Panc1 (cell line): ENCODE measurements at places on chromosomes 1 and 21.

GRCh38 chr1:46410156-46411009 lies 16.3 kb downstream of the FAAH start:
- no peaks in the 10 kb centered on the region; the same call in 1 of the 2 replicates for H3K4me1 ChIP-seq
- no peak overlapping the region for H3K27ac ChIP-seq
- no peak for DNase-seq

GRCh38 chr1:99069146-99069545 lies 64.5 kb upstream of the PLPPR5 start:
- no peaks in the 10 kb centered on the region for H3K36me3 ChIP-seq
- no peak for DNase-seq
- H3K4me1 ChIP-seq, result no peaks in the 10 kb centered on the region

GRCh38 chr1:8903908-8904650 lies 25.6 kb upstream of the ENO1 start:
- H3K4me1 ChIP-seq, result peaks cover 45% of the 10 kb centered on the region
- peak overlapping the region; percentile 93 for H3K27ac ChIP-seq
- H3K36me3 ChIP-seq, result no peaks in the 10 kb centered on the region

- no peak for DNase-seq
- no peak overlapping the region for H3K27ac ChIP-seq
- no peak overlapping the region for H3K4me3 ChIP-seq
- no peaks in the 10 kb centered on the region for H3K4me1 ChIP-seq
- no peaks in the 10 kb centered on the region for H3K36me3 ChIP-seq
These were observed 176.2 kb downstream of the KIF26B start for GRCh38 chr1:245330951-245331350.

DNA sequence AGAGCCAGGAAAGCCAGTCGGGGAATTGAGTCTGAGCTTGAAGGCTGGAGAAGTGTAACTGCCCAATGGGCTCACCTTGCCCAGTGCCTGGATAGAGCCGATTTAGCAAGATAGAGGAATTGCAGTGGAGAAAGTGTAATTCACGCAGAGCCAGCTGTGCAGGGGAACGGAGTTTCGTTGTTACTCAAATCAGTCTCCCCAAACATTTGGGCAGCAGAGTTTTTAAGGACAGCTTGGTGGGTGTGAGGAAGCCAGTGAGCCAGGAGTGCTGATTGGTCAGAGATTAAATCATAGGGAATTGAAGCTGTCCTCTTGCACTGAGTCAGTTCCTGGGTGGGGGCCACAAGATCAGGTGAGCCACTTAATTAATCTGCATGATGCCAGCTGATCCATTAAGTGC lies 28.4 kb upstream of the NLRP3 start:
- H3K27ac ChIP-seq, result no peak overlapping the region
- no peak for DNase-seq
- no peak overlapping the region for H3K4me3 ChIP-seq
- no peaks in the 10 kb centered on the region for H3K36me3 ChIP-seq

DNA sequence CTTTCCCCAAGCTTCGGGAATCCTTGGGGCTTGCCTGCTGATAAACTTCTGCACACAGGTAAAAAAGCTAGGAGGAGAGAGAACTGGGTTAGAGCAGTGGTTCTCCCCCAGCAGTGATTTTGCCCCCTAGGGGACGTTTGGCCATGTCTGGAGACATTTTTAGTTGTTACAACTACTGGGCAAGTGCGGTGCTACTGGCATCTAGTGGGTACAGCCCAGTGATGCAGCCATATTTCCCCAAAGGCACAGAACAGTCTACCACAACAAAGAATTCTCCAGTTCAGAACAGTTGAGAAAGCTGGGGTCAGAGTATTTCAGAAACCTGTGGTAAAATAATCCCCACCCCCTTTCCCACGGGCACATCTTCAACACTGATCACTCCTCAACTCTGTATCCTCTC lies 41.3 kb downstream of the LRRC71 start:
- H3K27me3 ChIP-seq, result no peaks in the 10 kb centered on the region
- H3K4me1 ChIP-seq, result no peaks in the 10 kb centered on the region
- peaks cover 18% of the 10 kb centered on the region for H3K36me3 ChIP-seq
- no peak overlapping the region for H3K27ac ChIP-seq

DNA sequence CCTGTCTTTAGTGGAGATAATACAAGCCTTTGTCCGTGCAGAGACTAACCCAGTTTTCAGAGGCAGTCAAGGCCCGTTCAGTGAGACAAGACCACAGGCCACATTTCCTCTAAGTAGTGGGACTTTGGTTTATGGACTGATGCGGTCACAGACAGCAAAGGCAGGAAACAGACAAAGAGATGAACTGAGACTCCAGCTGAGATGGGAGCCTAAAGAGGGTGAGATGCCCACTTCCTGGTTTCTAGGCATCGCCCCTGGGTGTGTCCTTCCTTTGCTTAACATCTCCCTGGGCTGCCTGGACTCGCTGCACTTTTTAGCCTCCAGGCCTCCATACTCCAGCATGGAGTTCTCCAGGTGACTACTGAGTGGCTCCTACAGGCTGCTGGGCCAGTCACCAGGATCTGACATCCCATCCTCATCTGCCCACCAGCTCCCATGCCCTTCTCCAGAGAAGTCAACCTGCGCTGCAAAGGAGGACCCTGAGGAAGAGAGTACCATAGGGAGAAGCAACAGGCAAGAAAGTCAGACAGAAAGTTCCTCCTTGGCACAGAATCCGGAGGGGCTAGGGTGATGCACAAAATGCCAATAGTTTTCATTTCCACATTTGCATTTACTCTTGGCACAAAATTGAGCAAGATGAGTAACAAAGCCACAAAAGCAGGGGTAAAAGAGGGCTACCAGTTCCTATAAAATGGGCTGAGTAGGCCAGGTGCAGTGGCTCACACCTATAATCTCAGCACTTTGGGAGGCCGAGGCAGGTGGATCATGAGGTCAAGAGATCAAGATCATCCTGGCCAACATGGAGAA lies 15.1 kb downstream of the THEMIS2 start:
- no peaks in the 10 kb centered on the region for H3K4me1 ChIP-seq
- no peak for DNase-seq
- H3K36me3 ChIP-seq, result peaks cover 2% of the 10 kb centered on the region
- H3K27ac ChIP-seq, result no peak overlapping the region
- H3K27me3 ChIP-seq, result no peaks in the 10 kb centered on the region

DNA sequence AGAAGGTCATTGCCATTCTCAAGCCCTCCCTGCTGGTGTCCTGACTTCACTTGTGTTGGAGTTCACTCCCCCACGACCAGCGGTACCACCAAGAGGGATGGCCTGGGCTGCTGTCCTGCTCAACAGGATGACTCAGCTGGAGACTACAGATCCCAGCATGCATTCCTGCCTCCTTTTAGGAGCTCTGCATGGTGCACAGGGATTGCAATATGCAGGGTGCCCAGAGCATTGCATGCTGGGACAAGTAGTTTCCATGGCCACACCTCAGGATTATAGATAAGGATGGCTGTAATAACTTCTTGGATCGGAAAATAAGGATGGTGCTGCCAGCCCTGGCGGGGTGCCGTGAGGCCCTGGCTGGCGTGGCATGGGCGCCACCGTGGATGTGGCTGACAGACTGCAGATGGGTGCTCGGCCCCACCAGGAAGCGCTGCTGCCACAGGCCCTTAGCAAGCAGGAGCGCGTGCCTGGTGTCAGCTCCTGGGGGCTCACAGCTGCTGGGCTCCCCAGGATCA lies 150.0 kb downstream of the CASZ1 start:
- no peaks in the 10 kb centered on the region for H3K4me1 ChIP-seq
- no peak overlapping the region for H3K27ac ChIP-seq
- no peaks in the 10 kb centered on the region for H3K36me3 ChIP-seq
- H3K4me3 ChIP-seq, result no peak overlapping the region
- no peaks in the 10 kb centered on the region for H3K27me3 ChIP-seq
- DNase-seq, result no peak

DNA sequence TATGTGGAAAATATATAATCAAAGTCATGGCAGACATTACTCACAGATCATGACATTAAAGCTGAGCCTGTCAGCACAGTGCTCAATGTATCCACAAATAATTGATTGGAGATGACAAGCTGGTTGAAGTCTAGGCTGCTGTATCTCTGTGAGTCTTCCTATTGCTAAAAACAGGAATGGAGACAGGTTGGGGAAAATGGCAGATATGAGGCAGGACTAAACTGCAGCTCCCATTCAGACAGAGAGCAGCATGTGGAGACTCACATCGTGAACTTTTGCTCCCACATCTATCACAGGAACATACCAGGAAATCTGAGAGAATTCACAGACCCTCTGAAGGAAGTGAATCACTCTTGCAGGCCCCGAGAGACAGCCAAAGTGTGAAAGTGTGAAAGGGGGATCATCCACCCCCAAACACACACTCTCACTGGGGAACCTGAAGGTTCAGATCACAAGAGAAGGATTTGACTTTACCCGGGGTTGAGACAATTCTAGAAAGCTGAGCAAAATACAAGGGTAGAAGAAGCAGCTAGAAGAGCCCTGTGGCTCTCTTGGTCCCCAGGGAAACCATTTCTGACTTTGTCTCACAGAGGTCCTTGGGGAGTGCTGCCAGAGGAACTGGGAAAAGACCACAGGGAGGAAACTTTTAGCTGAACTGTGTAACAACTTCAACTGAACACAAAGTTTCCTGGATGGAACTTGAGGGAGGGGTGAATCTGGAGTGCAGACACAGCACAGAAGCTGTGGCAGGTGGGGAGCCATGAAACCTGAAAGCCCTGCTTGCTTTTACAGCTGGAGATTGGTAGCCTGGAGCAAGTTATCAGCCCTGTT lies 173.4 kb downstream of the S1PR1 start:
- H3K27ac ChIP-seq, result no peak overlapping the region
- no peak overlapping the region for H3K4me3 ChIP-seq
- DNase-seq, result no peak
- no peaks in the 10 kb centered on the region for H3K36me3 ChIP-seq
- H3K4me1 ChIP-seq, result no peaks in the 10 kb centered on the region
- no peaks in the 10 kb centered on the region for H3K27me3 ChIP-seq

GRCh38 chr1:74396462-74396861 lies 115.9 kb downstream of the LRRC53 start:
- no peak overlapping the region for H3K4me3 ChIP-seq
- H3K36me3 ChIP-seq, result no peaks in the 10 kb centered on the region
- H3K4me1 ChIP-seq, result no peaks in the 10 kb centered on the region
- DNase-seq, result no peak
- no peak overlapping the region for H3K27ac ChIP-seq

GRCh38 chr1:36382669-36383068 lies 3.1 kb downstream of the STK40 start:
- no peaks in the 10 kb centered on the region; the same call in 1 of the 2 replicates for H3K36me3 ChIP-seq
- peaks cover 44% of the 10 kb centered on the region for H3K4me1 ChIP-seq
- no peak overlapping the region for H3K27ac ChIP-seq
- H3K27me3 ChIP-seq, result no peaks in the 10 kb centered on the region
- no peak overlapping the region for H3K4me3 ChIP-seq
- DNase-seq, result no peak

DNA sequence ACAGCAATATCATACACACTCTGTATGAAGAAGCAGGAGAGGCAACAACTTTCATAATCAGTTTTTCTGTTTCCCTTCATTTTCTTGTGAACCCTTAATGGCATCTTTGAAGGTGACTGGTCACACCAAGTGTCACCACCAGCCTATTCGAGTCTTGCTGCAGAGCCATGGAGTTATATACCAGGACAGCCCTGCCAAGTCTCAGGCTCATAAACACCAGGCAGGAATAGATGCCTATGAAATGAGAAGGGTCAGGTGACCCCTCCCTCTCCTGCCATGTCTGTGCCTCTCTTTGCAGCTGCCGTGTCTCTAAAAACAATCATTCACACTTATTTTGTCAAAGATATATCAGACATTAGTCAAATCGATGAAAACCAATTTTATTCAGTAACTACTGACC lies 28.0 kb downstream of the NECAP2 start:
- no peak overlapping the region for H3K4me3 ChIP-seq
- H3K36me3 ChIP-seq, result peaks cover 2% of the 10 kb centered on the region
- no peak for DNase-seq
- no peaks in the 10 kb centered on the region for H3K4me1 ChIP-seq

DNA sequence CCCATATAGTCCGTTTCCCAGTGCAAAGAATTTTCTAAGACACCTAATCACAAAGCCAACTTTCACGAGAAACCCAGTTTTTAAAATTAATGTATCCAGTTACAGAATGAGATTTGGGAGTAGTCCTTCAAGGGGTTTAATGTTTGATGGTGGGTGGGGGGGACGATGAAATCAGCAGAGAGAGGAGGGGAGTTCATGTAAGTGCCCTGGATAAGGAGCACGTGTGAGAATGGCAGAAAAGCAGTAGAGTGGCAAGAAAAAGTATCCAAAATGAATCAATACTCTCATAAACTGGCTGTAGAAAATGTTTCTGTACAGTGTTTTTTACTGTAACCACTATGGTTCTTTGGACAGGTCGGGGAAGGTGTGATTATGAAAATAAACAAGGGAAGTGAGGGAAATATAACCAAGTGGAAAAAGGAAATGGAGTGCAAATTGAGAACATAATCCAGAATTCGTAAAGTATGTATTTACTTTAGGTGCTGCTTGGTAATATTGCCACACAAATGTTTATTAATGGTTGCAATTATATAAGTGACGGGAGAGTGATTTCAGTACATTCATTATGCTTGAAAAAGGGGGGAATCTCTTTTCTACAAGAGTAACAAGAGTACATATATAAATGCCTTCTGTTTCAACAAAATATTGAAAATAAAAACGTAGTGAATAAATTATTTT lies 118.7 kb upstream of the RRP15 start:
- H3K27ac ChIP-seq, result no peak overlapping the region
- peaks cover 3% of the 10 kb centered on the region for H3K4me1 ChIP-seq
- no peak for DNase-seq
- H3K4me3 ChIP-seq, result no peak overlapping the region
- H3K27me3 ChIP-seq, result peaks cover 41% of the 10 kb centered on the region

DNA sequence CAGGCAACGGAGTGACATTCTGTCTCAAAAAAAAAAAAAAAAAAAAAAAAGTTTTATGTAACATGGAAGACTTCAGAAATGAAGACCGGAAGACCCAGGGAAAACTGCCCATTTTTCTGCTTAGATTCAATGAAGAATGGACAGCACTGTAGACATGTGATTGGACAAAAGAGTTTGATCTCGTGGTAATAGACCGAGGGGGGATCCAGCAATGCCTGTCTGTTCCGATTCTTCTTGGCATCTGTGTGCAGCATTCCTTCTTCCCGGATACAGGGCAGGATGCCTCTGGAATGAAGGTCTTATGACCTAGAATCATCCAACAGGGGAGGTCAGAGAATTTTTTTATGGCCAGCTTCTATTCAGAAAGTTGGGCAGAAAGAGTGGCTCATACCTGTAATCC lies 5.6 kb upstream of the LYST start:
- no peaks in the 10 kb centered on the region for H3K27me3 ChIP-seq
- peaks cover under 1% of the 10 kb centered on the region; the same call in 1 of the 2 replicates for H3K36me3 ChIP-seq
- H3K4me1 ChIP-seq, result peaks cover 47% of the 10 kb centered on the region
- no peak for DNase-seq

GRCh38 chr21:31576428-31576827 lies 83.1 kb upstream of the SOD1 start:
- DNase-seq, result no peak
- no peaks in the 10 kb centered on the region for H3K4me1 ChIP-seq
- H3K4me3 ChIP-seq, result no peak overlapping the region
- H3K27ac ChIP-seq, result no peak overlapping the region
- H3K27me3 ChIP-seq, result no peaks in the 10 kb centered on the region
- H3K36me3 ChIP-seq, result no peaks in the 10 kb centered on the region

DNA sequence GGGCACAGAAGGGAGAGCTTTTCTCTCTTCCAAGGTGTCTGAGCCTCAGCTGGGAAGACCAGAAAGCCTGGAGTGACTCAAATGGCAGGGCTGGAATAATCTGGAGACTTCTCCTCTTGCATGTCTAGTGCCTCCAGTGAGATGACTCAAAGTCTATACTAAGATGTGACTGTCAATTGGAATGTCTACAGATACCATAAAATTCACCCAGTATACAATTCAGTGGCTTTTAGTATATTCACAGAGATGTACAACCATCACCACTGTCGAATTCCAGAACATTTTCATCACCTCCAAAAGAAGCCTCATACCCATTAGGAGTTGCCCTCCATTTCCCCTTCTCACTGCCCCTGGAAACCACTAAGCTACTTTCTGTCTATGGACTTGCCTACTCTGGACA lies 47.9 kb upstream of the CNN3 start:
- H3K4me1 ChIP-seq, result no peaks in the 10 kb centered on the region
- H3K36me3 ChIP-seq, result no peaks in the 10 kb centered on the region
- no peak for DNase-seq
- H3K4me3 ChIP-seq, result no peak overlapping the region
- H3K27ac ChIP-seq, result no peak overlapping the region
